Amygdala (tissue), 56 donors: ENCODE measurements at places on chromosomes 3 and 15.

- DNase-seq, result no peak
These were observed 39.7 kb downstream of the ETV5 start for GRCh38 chr3:186069199-186069598.

DNA sequence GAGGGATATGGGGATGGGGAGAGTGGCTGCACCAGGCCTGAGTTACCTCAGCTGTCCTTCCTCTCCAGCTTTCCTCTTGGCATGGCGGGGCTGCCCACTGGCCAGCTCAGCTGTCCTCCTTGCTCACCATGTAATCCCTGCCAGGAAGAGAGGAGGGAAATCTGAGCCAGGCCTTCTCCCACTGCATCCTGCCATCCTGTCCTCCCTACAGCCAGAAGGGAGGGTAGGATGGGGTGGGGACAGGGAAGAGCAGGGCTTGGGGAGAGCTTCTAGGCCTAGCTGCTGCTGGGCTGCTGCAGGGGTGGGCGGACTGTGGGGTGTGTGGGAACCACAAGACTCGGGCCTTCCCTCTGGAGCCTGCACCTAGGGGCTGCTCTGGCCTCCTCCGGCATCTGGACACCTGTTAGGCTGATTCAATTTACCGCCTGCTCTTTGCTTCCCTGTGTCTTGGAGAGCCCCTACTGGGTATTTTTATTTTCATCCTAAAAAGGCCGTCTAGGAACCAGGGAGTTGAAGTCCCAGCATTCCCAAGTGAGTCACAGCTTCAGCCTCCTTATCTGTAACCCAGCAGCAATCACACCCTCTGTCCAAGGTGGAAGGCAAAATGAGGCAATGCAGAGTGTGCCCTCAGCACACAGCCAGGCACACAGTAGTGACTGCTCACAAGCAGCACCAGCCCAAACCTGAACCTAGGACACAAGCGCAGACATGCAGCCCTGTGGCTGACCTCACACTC lies 13.1 kb upstream of the KY start:
- no peak for DNase-seq

GRCh38 chr3:61610316-61610715 lies 48.9 kb downstream of the PTPRG start:
- DNase-seq, result no peak

- DNase-seq, result no peak
These were observed 20.5 kb downstream of the TRPM1 start for GRCh38 chr15:31081056-31081455.

DNA sequence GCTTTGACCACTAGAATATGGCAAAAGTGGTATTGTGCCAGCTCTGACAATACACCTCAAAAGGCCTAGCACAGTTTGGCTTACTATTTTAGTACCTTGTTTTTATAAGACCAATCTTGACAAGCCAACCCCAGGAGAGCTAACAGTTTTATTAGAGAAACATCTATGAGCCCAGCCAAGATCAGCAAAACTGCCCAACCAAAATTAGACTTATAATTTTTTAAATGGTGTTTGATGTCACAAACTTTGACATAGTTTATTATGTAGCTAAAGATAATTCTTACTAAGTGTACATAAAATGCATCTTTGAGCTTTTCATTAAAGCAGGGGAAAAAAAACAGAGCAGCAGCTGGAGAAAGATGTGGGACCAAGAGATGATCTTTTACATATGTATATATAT lies 537.5 kb downstream of the ZPLD1 start:
- DNase-seq, result no peak
